NCI-H1417 treated with DMSO at 0.1 percent for 48 hours (cell line): ENCODE measurements at places on chromosomes 13 and 19.

GRCh38 chr19:35419805-35420204 is 28.3 kb upstream of the FFAR2 start:
- no peak for DNase-seq

DNA sequence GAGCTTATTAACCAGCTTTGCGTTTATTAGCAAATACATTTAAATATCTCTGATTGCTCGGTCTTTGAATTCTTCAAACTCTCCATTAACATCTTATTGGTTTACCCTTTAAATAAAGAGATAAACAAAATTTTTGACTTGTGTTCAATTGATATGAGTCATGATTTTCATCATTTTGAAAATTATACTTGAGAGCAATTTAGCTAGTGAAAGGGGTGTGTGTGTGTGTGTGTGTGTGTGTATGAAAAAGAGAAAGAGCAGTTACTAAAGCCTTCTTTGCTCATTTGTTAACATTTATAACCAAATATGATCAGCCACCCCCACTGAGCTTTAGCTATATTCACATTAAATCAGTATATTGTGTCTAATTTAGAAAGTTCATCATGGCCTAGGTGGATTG is 48.3 kb upstream of the FAM216B start:
- no peak for DNase-seq

DNA sequence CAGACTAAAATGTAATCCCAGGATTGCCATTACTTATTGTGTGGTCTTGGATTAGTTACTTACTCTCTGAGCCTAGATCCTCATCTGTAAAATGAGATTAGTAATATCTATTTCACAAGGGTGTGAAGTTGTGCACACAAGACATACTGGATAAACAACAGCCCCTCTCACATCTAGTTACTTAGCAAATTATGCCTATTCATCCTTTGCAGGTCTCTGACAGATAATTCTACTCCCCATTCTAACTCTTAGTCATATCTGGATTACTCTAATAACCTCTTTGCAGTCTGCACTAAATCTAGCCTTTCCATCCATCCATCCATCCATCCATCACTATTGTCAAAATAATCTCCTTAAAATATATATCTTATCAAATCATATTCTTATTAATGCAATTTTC is 12.4 kb downstream of the MTRF1 start:
- DNase-seq, result no peak

- no peak for DNase-seq
Measured at GRCh38 chr19:30263830-30264381, 108.3 kb upstream of the ZNF536 start.

- peak; percentile 58 for DNase-seq
Measured at GRCh38 chr13:104779311-104779993, 1713.2 kb upstream of the SLC10A2 start.

GRCh38 chr19:10863107-10863717 is 8.1 kb upstream of the CARM1 start:
- no peak for DNase-seq

DNA sequence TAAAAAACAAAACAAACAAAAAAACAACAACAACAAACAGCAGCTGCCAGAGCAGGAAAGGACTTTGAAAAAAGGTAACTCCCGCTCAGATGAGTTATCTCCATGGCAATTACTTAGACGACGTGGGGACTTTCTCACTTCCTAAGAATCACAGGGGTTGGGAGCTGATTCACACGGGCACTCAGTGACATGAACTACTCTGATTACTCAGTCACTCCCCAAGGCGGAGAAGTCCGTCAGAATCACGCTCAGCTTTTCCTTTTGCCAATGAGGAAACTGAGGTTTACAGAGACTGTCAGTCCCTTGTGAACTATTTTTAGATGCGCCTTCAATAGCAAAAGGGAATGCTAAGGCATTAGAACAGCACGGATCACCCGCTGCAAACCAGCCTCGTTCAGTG is 32.3 kb upstream of the MATK start:
- DNase-seq, result no peak

DNA sequence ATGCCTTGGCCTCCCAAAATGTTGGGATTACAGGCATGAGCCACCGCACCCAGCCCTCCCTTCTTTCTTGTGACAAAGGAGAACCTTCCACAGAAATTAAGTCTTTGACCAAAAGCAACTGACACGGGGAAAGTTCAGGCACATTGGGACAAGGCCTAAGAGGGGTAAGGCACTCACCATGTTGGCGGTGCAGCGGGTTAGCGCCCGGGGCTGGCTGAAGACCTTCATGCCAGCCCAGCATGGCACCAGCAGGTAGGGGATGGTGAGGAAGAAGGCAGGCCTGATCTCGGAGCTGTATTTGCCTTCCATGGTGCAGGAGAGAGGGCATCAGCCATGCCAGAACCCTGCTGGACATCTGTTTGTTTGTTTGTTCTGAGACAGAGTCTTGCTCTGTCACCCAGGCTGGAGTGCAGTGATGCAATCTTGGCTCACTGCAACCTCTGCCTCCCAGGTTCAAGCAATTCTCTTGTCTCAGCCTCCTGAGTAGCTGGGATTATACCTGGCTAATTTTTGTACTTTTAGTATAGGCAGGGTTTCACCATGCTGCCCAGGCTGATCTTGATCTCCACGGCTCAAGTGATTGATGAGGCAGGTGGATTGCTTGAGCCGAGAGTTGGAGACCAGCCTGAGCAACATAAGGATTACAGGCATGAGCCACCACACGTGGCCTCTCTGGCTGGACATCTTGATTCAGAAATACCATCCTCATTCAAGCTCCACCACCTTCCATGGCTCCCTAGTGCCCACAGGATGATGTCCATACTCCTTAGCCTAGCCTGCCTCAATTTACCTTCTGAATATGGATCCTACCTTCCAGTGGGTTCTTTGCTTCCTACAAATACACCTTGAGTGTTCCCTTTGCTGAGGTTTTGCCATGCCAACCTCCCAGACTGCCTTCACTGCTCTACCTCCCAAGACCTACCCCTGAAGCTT is 4.4 kb downstream of the TM6SF2 start:
- no peak for DNase-seq

GRCh38 chr19:47372603-47373002 is 23.5 kb downstream of the DHX34 start:
- DNase-seq, result no peak

GRCh38 chr19:42394751-42395150 is 4.7 kb upstream of the CNFN start:
- DNase-seq, result no peak

GRCh38 chr19:4018140-4018613 is 10.6 kb downstream of the PIAS4 start:
- DNase-seq, result no peak

DNA sequence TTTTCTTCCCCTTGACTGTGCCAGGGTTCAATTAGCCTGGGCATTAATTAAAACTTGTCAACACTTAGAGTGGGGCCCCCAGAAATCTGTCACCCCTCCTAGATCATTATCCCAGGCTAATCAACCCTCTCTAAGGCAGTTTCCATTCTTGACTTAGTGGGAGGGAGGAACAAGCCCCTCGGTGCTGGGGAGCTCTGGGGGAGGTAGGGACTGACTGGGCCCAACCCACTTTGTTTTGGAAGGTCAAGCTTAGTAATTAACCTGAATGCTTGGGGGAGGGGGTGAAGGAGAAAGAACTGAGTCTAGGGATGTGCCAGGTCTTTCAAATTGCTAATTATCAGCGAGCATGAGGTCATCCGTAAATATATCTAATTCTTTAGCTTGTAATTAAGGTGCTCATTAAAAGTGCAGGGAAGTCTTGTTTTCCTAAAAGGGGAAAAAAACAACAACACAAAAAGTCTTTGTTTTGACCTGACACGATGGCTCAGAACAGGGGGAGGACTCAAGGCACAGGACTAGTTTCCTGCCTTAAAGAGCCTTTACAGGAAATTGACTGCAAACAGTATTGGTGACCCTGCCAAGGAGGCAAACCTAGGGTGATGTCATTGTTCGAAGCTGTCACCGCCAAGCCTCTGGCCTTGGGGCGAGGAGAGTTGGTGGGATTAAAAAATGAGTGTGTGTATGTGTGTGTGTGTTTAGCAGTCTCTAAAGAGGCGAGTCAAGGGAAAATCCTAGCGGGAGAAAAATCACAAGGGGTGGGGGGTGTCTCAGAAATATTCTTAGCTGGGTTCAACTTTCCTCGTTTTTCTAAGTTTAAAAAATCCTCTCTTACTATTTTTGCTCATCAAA is 19.4 kb downstream of the ACTN4 start:
- DNase-seq, result no peak

GRCh38 chr13:49185264-49185663 is 34.9 kb upstream of the MLNR start:
- no peak for DNase-seq

- no peak for DNase-seq
Measured at GRCh38 chr13:77637588-77637987, 59.9 kb upstream of the SLAIN1 start.

DNA sequence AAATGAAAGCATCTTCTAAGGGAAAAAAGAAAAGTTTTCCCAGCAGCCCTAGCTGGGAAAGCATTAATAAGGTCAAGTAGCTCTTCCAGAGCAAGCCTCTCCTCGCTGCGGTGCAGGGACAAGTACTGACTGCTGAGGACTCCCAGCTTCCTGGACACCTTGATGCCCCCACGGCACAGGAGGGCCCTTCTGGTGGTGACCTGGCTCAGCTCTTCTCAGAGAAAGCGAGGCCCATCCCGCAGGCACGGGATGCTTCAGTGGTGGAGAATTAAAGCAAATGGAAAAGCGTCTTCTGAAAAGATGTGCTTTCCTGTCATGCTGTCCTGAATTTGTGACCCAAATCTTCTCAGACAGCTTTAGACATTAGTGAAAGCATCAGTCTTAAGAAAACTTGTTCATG is 38.8 kb upstream of the LATS2 start:
- DNase-seq, result no peak

- no peak for DNase-seq
Measured at GRCh38 chr13:77338961-77339401, 12.1 kb upstream of the MYCBP2 start.

DNA sequence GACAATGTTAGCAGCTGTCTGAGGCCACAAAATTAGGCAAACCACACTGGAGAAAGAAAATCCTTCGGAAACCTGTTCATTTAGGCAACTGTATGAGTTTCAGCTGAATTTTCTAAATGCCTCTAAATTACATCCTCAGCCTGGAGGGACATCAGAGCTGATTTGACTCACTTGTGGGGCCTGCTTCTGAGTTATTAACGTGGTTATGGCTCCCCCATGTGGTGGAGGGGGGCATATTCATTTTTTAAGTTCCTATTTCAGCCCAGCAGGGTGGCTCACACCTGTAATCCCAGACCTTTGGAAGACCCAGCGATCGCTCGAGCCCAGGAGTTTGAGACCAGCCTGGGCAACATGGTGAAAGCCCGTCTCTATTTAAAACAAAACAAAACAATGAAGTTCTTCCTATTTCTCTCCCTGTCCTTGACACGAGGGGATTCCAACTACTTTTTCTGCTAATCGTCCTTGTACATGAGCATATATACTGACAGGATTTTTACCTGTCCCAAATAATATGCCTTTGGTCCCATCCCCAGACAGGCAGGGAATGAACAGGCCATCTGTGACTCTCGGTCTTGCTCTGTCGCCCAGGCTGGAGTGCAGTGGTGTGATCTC is 31.5 kb upstream of the HIF3A start:
- peak; percentile 21 for DNase-seq

DNA sequence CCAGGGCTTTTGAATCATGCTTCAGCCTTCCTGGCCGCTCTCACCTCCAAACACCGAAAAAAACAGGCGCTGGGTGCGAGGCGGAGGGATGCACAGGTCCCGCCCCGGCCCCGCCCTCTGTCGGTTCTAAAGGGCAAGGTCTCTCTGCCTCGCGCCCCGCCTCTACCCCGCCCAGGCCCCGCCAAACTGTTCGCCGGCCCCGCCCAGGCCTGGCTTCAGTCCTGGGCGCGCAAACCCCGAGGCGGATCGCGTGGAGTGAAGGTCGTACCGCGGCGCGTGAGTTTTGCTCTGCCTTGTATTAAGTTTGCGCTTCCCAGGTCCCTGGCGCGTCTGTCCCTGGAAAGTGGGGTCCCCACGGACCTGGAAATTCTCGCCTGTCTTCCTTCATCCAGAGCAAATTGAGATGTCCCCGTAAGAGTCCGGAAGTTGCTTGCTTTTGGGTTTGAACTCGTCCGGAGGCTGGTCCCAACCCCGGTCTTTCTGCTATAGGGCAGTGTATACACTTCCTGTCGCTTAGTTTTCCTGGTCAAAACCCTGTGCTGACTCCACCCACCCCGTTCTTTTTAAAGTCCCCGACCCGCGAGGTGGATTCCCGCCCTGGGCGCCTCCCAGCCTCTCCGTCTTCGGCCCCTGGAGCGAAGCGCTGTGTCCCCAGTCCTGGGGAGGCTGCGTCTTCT is 8.4 kb downstream of the ZNF808 start:
- no peak for DNase-seq

DNA sequence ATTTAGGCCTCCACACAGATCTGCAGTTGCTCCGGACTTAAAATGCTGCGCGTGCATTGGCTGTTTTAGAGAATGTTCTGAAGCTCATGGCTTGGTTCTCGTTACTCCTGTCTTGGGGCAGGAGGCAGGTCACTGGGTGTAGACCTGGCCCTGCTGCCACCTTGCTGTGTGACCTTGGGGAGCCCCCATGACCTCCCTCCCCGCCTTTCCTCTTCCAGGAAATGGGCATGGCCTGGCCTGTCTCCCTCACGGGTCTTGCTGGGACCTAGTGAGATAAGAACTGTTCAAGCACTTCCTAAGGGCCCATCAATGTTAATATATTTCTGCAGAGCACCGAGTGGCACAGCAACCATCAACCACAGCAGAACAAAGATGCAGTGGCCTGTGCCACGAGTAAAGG is 49.4 kb downstream of the KLF2 start:
- no peak for DNase-seq

- DNase-seq, result no peak
Measured at GRCh38 chr13:65841156-65841555, 1389.0 kb downstream of the PCDH9 start.

- no peak for DNase-seq
Measured at GRCh38 chr19:38845374-38846024, 4.3 kb downstream of the HNRNPL start.

GRCh38 chr13:72125561-72125960 is 258.6 kb upstream of the DACH1 start:
- DNase-seq, result no peak

DNA sequence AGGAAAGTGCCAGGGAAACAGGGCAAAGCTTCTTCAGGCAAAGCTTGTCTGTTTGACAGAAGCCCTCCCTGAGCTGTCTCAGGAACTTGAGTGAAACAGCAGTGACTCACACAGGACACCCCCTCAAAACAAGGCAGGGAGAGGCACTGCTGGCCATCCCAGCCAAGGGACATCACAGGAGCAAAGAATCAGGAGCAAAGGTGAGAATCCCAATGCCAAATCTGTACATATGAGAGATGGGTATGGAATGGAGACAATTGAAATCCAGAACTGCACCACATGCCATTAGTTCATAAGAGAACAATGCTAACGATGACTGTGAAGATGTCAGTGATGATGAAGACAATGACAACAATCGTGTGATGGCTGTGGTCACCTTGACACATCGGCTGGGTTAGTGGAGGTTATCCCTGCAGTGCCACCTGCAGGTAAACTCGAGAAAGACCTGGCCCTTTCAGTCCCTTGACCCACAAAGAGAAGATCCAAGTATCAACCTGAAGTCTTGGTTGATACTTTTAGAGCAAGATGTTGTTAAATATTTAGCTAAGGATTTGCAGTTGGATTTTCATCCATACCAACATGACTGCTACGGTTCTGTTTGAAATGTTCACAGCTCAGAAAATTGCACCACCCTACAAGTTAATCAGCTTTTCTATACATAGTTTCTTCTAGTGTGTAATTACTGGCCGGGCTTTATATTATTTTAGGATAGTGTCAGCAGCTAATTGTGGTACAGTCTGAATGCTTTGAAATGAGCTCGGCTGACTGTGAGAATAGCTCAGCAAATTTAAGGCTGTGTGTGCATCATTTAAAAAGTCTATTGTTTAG is 42.0 kb upstream of the IPO5 start:
- DNase-seq, result no peak

GRCh38 chr19:44948763-44949374 is 3.0 kb downstream of the APOC2 start:
- DNase-seq, result no peak

GRCh38 chr13:90717451-90717936 is 630.0 kb upstream of the MIR17HG start:
- DNase-seq, result no peak
